ENCODE measurements at places on chromosomes 1 and 21. TPM values are rescaled to one million over a fixed set of nuclear protein-coding genes. Genes with fewer than 3 reads are reported as not detected.

The CNN3 gene
- 2.6 TPM for total RNA-seq

The S100A3 gene
- not detected for total RNA-seq

DNA sequence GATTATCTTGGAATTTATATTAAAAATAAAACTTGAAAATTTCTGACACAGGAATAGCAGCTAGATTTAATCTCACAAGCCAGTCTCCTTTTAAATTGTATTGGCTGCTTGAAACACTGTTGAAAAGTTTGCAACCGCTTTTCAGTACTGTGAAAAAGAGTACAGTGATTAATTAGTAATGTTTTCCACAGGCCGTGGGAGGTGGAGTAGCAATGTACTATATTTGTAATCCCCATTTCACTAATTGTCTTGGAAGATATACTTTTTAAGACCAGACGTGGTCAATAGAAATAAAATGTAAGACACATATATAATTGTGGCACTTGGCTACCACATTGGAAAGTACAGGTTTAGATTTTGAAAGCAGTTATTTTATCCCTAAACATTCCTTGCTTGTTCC, 40.8 kb upstream of the MYOCOS start:
- peaks cover 82% of the 10 kb centered on the region for H3K36me3 ChIP-seq
- H3K4me3 ChIP-seq, result no peak overlapping the region
- DNase-seq, result no peak
- peaks cover 8% of the 10 kb centered on the region for H3K4me1 ChIP-seq
- no peaks in the 10 kb centered on the region for H3K27me3 ChIP-seq

DNA sequence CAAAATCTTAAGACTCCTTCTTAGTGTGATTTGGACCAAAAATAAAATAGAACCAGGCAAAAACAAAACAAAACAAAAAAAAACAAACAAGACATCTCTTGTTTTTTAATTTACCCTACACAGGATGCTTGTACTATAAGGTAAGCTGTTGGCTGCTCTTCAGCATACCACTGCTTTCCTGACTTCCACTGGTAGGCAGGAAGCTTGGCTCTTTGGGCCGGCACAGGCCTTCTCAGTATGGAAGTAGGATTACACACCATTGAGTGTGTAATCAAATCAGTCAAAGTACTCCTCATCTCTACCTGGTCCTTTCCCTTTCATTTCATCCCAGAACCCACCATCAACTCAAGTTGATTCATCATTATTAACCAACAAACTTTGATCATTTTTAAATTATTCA, 61.9 kb upstream of the RGS1 start:
- no peak overlapping the region for H3K4me3 ChIP-seq
- H3K4me1 ChIP-seq, result peaks cover 28% of the 10 kb centered on the region
- no peak for DNase-seq
- H3K36me3 ChIP-seq, result no peaks in the 10 kb centered on the region
- H3K27me3 ChIP-seq, result no peaks in the 10 kb centered on the region
- no peak overlapping the region for H3K27ac ChIP-seq

The OR6P1 gene
- total RNA-seq, result not detected

DNA sequence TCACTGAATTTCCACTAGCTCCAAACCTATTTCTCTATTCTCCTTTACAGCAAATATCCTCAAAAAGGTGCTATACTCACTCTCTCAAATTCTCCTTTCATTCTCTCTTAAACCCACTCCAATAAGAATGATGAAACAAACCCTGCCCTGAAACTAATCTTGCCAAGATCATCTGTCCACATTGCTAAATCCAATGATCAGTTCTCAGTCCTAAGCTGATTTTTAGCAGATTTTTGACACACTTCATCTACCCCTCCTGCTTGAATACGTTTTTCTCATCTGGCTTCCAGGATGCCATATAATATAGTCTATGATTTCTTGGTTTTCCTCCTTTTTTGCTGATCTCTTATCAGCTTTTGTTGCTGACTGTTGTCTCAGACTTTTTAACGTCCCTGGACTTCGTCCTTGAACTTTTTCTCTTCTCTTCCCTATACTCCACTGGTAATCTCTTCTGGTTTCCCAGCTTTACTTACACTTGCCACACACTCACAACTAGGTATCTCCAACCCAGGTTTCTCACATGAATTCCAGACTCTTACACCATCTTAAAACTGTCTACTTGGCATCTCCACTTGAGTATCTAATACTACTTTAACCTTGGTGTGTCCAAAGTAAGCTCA, 35.3 kb downstream of the RERE start:
- no peaks in the 10 kb centered on the region for H3K4me1 ChIP-seq
- no peak for DNase-seq
- no peak overlapping the region for H3K4me3 ChIP-seq

GRCh38 chr1:237791592-237791991, 99.1 kb downstream of the ZP4 start:
- H3K4me1 ChIP-seq, result no peaks in the 10 kb centered on the region
- no peaks in the 10 kb centered on the region for H3K27me3 ChIP-seq
- H3K4me3 ChIP-seq, result no peak overlapping the region
- no peak for DNase-seq
- H3K36me3 ChIP-seq, result no peaks in the 10 kb centered on the region
- no peak overlapping the region for H3K27ac ChIP-seq

- H3K27me3 ChIP-seq, result no peaks in the 10 kb centered on the region
- no peak overlapping the region for H3K27ac ChIP-seq
- no peak overlapping the region for H3K4me3 ChIP-seq
- DNase-seq, result no peak
- H3K4me1 ChIP-seq, result peaks cover 18% of the 10 kb centered on the region
These were observed 4.9 kb downstream of the PRKAB2 start for GRCh38 chr1:147167365-147167764.

GRCh38 chr1:45458894-45459293, 32.1 kb downstream of the TESK2 start:
- H3K4me3 ChIP-seq, result no peak overlapping the region
- H3K4me1 ChIP-seq, result no peaks in the 10 kb centered on the region
- H3K27ac ChIP-seq, result no peak overlapping the region
- H3K36me3 ChIP-seq, result no peaks in the 10 kb centered on the region
- no peaks in the 10 kb centered on the region for H3K27me3 ChIP-seq
- DNase-seq, result no peak

The IFFO2 gene
- 41.3 TPM for total RNA-seq
